ENCODE measurements at places on chromosomes 6 and 20.

DNA sequence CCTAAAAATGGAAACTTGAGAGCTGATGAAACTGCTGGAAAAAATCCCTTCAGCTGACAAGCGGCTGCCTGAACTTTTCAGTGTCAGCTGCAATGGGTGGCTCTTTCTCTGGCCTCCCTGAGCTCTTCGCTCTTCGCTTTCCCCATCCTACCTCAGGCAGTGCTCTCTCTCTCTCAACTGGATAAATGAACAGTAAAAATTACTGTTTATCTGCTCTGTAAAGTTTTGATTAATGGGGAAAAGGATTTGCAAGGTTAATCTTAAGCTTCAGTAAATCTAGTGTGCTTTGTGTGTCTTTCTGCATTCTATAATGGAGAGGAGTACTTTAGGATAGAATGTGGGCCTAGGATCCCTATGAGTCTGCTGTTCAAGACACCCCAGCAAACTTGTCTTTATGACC, 35.1 kb downstream of the TMEM14A start:
- DNase-seq: no peak

GRCh38 chr20:29297411-29298270, 1959.8 kb upstream of the DEFB115 start:
- no peak for DNase-seq

DNA sequence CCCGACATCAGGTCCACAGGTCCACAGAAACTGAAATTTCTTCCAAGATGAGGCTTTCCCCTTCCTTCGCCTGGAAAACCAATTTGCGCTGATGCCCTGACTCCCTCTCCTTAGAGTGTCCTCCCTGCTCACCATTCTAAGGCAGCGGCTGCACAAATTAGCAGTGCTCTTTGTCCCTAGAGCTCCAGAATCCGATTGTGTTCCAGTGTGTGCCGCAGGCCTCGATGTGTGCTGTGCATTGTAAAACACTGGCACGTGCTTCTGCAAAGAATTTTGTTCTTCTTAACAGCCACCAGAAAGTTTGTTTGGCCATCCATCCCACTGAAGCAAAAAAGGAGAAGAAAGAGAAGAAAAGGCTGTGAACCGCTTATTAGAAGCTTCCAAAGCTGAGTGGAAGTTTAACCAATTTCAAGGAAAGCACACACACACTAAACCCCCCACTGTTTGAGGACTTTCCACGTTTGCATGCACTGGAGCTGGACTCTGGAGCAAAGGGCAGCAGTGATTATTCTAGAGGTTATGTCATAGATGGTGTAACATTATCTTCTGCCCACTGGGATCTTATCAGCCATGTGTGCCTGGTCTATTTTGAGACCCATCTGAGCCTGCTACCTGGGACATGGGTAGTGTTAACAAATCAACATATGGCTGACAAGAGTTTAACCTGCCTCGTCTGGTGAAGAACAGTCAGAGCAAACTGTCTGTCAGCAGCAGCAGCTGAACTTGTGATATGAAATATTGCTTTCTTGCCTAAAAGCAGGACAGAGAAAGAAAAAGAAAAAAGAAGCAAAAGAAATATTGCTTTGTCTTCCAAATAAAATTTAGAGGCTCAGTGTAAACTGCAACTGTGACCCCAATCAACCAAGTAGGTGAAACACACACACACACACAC, 64.9 kb upstream of the RREB1 start:
- no peak for DNase-seq

DNA sequence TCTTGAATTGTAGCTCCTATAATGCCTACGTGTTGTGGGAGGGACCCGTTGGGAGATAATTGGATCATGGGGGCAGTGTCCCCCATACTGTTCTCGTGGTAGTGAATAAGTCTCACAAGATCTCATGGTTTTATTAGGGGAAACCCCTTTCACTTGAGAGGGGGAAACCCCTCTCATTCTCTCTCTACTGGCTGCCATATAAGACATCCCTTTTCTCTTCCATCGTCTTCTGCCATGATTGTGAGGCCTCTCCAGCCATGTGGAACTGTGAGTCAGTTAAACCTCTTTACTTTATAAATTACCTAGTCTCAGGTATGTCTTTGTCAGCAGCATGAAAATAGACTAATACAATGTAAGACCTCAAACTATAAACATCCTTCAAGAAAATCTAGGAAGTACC, 23.1 kb downstream of the PAQR8 start:
- no peak for DNase-seq

GRCh38 chr20:14193443-14193842, 144.0 kb downstream of the FLRT3 start:
- no peak for DNase-seq

GRCh38 chr6:16055852-16056251, 73.0 kb upstream of the MYLIP start:
- no peak for DNase-seq

DNA sequence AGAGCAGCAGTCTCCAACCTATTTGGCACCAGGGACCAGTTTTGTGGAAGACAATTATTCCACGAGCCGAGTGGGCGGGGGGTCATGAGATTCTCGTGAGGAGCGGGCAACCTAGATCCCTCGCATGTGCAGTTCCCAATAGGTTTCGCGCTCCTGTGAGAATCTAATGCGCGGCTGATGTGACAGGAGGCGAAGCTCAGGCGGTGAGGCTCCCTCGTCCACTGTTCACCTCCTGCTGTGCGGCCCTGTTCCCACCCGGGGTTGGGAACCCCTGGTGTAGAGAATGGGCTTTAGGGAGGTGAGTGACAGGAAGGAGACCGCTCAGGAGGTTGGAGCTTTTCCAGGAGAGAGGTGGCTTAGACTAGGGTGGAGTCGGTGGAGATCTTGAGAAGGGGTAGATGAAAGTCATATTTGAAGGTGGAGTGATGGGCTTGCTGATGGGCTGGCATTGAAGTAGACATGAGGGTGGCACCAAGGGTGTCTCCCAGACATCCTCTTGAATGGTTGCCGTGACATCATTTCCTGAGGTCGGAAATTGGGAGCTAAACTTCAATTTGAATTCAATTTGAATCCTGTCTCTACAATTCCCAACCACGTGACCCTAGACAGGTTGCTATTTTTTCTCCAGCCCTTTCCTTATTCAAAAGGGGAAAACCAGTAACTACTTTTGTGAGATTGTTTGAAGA, 1.5 kb upstream of the RAD21L1 start:
- no peak for DNase-seq

All from vagina (tissue), 2 donors.